Neural cell (in vitro differentiated cells): ENCODE measurements at places on chromosomes 12 and 14. TPM values are rescaled to one million over a fixed set of nuclear protein-coding genes. Genes with fewer than 3 reads are reported as not detected.

SLC25A21 gene
- 0.35 TPM in 1 of 2 replicates, not detected in the other for polyA plus RNA-seq

DNAJC22 gene
- 0.54 and 1.1 TPM in 2 replicates for polyA plus RNA-seq

SERPINA12 gene
- not detected in 2 replicates for polyA plus RNA-seq

NFATC4 gene
- 0.22 and 0.48 TPM in 2 replicates for polyA plus RNA-seq

ZNF891 gene
- 9.4 and 10.4 TPM in 2 replicates for polyA plus RNA-seq

CCDC197 gene
- polyA plus RNA-seq: not detected in 2 replicates

MYH6 gene
- polyA plus RNA-seq: not detected in 2 replicates

B4GALNT3 gene
- 5.1 and 6.7 TPM in 2 replicates for polyA plus RNA-seq

RNASE2 gene
- polyA plus RNA-seq: 0.68 TPM in 1 of 2 replicates, not detected in the other
